Foreskin melanocyte (primary cell): ENCODE measurements at places on chromosomes 3 and 15.

DNA sequence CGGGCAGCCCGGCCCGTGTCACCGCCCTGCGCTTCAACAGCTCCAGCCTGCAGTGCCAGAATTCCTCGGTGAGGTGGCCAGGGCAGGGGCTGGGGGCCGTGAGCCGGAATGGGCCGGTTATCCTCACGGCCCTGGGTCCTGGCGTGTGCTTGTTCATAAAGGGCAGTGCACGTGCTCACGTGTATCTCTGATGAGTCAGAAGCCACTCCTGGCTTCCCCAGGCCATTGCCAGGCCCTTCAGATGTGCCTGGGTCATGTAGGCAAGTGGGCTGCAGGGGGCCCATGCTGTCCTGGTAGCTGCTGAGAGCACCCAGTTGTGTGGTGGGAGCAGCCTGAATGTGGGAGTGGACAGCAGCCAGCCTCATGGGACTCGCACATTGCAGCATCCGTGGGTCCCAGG lies 29.2 kb downstream of the PLXNA1 start:
- DNase-seq, result no peak

GRCh38 chr3:114790752-114791151 lies 356.3 kb downstream of the ZBTB20 start:
- DNase-seq, result no peak

- peak; percentile 76 for DNase-seq
These were observed 54.8 kb upstream of the SPESP1 start for GRCh38 chr15:68875377-68876116.

DNA sequence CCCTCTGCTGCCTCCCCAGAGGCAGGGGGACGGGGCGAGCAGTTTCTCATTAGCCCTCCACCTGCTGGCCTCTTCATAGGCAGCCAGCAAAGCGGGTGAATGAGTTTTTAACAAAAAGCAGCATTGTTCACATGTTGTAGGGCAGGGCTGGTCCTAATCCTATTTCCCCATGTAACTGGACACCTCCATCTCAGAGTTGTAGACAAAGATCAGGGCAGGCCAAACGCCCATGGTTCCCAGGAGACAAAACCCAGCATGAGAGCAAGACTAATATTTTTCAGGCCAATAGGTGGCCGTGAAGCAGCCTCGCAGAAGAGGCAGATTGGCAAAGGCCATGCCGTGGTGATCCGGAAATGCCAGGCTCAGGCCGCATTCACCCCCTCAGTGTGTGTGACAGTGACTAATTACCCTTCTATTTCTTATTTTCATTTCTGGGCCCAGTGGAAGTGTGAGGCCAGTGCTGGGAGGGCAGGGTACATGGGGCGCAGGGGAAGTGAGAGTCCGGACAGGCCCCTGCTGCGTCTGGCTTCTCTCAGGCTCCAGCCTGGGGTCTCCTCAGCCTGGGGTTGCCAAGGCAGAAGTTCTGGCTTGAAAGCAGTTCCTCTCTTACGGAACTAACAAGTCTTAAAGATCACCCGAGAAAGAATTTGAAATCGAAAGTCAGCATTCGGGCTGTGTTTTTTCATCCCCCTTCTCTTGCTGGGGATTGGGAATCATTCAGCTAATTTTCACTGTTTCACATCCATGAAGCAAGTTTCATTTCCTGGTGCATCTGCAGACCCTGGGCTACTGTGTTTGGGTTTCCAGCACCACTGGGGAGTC lies 64.8 kb downstream of the BOC start:
- DNase-seq, result peak; percentile 57

GRCh38 chr15:41022487-41023090 lies 69.3 kb downstream of the CHAC1 start:
- peak; percentile 50 for DNase-seq

GRCh38 chr15:78207641-78208340 lies 26.6 kb downstream of the ACSBG1 start:
- DNase-seq, result no peak

DNA sequence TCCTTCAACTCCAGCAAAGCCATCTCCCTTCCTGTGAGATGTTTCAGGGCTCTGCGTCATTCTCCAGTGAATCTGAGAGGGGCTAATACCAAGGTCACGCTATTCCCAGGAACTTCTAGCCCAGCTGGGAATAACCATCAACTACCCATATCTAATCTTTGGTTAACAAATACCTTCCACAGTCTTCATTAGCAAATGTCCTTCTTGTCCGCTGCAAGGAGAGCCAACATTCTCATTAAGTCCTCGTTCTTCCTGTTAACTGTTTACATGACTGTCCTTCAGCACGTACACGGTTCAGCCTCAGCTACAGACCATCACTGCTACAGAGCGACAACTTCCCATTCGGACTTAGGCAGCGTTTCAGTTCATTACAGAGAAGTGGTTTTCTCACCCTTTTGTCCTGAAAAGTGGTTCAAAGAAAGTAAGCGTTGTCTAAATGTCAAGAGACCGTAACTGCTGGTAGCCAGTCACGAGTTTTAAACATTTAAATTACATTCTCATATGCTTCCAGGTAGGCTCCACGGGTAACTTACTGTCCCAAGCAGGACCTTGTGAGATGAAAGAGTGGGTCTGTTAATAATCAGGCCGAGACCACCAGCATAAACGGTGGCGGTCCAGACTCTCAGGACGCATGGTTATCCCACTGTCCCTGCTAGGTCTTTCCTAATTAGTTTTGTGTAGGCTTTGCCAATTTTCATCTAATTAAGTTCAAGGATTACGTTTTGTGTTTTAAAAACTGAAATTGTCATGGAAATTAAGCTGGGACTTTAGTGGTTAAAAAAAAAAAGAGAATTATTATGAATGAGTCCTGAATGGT lies 63.8 kb downstream of the CHSY1 start:
- peak; percentile 56 for DNase-seq

- DNase-seq, result no peak
These were observed 66.7 kb downstream of the FBXL22 start for GRCh38 chr15:63663906-63664305.

DNA sequence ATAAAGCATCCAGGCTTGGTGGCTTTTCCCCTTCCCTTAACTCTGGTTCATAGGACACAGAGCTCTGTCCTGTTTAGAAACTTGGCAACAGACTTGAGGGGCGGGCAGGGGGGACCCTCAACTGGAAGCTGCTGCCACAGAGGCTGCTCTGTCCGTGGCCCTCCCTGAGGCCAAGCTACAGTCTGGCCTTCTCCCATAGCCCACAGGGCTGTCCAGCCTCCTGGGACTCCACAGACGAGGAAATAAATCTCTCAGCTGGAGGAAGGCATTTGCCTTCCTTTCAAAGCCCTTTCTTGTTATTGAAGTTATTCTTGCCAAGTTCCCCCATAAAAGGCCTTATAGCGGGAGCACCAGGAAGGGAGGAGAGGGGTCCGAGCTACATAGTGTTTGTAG lies 248.8 kb upstream of the TPM1 start:
- peak; percentile 35 for DNase-seq

GRCh38 chr3:9808345-9809037 lies 1.6 kb upstream of the TTLL3 start:
- peak; percentile 15 for DNase-seq

GRCh38 chr15:79113831-79114230 lies 23.3 kb upstream of the RASGRF1 start:
- no peak for DNase-seq

GRCh38 chr3:66348704-66349103 lies 127.9 kb downstream of the SLC25A26 start:
- DNase-seq, result peak; percentile 89

DNA sequence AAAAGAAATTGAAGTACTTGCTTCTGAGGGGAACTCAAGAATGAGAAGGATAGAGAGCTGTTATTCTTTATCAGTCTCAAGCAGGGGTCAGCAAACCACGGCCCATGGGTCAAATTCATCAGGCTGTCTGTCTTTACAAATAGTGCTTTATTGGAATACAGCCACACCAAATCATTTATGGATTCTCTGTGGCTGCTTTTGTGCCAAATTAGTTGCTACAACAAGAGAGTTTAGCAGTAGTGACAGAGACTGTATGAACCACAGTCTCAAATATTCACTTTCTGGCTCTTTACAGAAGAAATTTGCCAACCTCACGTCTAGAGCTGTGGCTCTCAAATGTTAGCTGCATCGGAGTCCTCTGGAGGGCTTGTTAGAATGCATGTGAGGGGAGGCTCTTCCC lies 258.0 kb upstream of the RARB start:
- DNase-seq, result no peak

- DNase-seq, result no peak
These were observed 30.7 kb upstream of the CGNL1 start for GRCh38 chr15:57345584-57345983.

GRCh38 chr3:31157047-31157694 lies 262.7 kb upstream of the GADL1 start:
- DNase-seq, result no peak

GRCh38 chr15:62452026-62452425 lies 286.9 kb upstream of the C2CD4B start:
- DNase-seq, result no peak

DNA sequence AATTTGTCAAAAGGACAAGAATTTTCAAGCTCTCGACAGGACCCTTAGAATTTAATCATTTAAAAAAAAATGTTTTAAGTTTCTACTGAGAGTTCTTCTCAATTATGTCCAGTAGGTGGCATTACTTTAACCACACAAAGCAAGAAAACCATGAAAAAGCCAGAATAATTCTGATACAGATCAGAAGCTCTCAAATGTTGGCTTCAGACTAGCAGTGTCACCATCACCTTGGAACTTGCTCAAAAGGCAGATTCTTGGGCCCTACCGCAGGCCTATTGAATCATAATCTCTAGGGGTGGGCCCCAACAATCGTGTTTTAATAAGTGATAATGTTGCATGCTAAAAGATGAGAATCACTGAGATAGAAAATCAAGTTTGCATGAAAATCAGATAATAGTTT lies 99.5 kb upstream of the KCNMB2 start:
- DNase-seq, result peak; percentile 20

DNA sequence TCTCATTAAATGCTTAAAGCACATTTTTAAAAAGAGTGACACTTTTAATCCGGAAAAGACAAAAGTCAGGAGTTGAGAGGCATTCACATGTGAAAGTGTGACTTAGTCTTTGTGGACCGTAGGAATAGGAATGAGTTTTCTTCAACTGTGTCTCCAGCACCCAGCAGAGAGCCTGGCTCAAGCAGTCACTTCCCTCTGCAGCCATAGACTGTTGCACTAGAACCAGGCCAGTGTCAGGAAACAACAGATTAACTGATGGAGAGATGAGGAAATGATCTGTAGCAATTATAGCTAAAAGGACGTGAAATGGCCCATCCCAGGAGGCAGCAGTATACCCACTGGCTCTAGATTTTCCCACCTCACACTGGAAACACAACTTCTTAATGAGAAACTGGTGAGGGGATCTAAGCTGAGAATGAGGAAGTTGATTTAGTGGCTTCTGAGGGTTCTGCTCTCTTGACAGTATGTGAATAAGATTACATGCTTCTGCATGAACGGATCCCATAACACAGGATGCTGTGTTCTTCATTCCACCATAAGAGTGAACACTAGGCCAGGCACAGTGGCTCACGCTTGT lies 19.8 kb downstream of the CFAP92 start:
- no peak for DNase-seq

- peak; percentile 1 for DNase-seq
These were observed 16.8 kb upstream of the CRBN start for GRCh38 chr3:3196148-3196861.

DNA sequence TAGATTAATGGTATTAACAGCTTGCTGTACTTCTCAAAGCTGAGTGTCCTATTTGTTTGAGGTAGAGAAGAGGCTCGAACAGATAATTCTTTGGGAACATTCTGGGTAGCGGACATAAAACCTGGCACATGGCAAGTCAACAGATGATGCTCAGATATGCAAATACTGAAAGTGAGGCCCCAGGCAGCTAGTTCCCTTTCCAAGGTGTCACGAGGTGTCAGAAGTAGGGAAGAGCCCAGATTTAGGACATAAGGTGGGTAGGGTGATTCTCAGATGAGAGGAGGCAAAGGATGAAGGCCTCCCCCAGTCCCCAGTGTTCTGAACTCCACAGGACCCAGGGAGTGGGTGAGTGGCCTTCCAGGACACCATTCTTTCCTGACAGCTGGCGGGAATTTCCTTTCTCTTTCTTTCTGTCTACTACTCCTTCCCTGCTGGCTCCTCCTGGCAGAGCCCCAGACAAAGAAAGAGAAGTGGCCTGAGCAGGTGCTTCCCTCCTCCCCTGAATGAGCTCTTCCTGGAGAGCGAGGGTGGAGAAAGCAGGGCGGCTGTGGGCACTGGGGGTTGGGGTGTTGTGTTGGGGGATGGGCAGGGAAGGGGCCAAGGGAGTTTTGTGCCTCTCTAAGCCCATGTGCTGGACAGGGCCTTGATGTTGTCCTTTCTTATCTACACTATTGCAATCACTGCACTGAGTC lies 87.5 kb downstream of the CORO2B start:
- DNase-seq, result no peak

GRCh38 chr3:112676659-112677234 lies 35.8 kb upstream of the CCDC80 start:
- DNase-seq, result peak; percentile 84

GRCh38 chr3:156978481-156978961 lies 152.4 kb downstream of the LEKR1 start:
- peak; percentile 57 for DNase-seq

DNA sequence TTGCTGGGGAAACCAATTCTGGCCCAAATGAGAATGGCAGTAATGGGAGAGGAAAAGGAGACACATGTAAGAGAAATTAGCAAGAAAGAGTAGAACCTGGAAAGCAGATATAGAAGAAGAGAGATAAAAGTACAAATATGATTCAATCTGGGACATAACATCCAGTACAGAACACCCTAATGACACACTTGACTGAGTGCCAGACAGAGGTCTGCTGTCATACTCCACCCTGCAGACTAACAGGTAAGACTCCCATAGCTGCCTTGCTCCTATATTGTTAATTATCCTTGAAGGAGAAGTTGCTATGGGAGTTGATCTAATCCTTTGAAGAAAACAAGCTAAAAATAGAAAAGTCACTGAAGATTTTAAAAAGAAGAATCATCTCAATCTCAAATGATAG lies 21.1 kb downstream of the CCPG1 start:
- no peak for DNase-seq

- DNase-seq, result no peak
These were observed 957.8 kb downstream of the ROBO1 start for GRCh38 chr3:78809966-78810365.
